ENCODE measurements at places on chromosomes 5 and 9. TPM values are rescaled to one million over a fixed set of nuclear protein-coding genes. Genes with fewer than 3 reads are reported as not detected.

Gene GPR150
- total RNA-seq: not detected

Gene SPRY4
- 42.1 TPM for total RNA-seq

Gene NAA35
- total RNA-seq: 35.8 TPM

Gene KIAA1191
- total RNA-seq: 112 TPM

Gene IL33
- not detected for total RNA-seq

Gene TMEM267
- total RNA-seq: 10.2 TPM

Gene CD274
- not detected for total RNA-seq

Gene VCAN
- 234 TPM for total RNA-seq

Gene SNAPC4
- 18.2 TPM for total RNA-seq

Gene SPINK13
- total RNA-seq: not detected
